ENCODE measurements at places on chromosomes 2 and 18.

- DNase-seq: no peak
These were observed 28.4 kb downstream of the OTX1 start for GRCh38 chr2:63078852-63079606.

DNA sequence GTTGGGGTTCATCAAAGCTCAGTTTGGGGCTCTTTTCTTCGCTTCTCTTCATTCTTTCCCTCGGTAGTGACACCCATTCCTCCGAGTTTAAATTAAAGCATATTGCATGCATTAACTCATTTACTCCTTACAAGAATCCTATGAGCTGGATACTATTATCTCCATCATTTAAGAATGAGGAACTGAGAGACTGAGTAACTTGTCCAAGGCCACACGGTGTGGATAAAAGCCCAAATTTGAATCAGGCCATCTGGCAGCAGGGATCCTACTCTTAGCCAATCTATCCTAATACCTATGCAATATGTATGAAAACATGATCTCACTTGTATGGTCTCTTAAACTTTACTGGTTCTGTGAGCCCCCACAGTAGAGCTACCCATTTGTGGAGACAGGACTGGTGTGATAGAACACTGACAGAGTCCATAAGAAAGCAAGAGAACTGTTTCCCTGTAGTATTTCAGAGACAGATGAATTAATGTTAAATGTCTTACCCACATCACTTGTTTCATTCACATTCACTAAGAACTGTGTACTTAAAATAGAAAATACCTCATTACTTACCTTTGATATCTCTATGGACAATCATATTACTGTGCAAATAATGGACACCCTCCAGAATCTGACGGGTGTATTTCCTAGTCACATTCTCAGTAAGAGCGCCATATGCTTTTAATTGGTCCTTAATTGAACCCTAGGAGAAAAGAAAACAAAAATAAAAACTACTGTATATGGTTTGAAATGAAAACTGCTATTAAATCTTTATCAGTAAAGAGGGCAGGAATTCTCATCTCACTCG, 20.4 kb upstream of the ERCC3 start:
- DNase-seq: no peak

DNA sequence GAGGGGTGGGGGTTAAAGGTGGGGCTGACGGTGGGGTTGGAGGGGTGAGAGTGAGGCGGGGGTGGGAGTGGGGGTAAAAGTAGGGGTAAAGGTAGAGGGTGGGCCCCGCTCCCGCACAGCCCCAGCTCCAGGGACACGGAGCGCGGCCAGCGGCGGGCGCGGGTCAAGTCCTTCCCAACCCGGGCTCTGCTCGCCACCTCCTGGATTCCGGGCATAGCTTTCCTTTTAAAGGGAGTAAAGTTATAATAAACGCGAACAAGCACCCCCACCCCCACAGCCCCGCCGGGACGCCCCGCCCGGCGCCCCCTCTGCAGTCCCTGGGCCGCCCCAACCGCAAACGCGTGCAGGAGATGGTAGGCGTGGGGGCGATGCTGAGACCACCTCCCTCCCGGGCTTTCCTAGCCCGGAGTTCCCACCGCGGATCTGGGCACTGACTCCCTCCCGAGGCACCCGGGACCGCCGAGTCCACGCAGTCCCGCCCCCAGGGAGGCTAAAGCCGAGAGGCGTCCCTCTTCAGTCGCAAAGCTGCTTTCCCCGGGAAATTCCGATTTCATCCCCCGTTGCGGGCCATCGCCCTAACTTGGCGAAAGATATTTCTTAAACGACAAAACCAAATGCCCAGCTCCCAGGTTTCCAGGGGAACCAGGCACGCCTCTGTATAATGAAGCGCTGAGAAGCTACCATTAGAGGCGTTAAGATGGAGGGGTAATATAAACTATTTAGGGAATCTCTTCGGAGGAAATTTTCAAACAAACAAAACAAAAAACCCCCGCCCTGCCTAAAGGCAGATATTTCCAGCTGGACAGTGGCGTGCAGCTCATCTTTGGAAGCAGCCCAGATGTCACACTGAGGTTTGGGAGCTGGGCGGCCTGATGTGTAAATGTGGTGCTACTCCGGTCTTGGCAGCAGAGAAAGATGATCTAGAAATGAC, at the start of gene LIMS2:
TSS of gene LIMS2 (minus strand) at position 200 of the 931 bp plus-strand sequence. CDS start 506 bp downstream, outside the sequence.
- DNase-seq: no peak

- no peak for DNase-seq
These were observed 194.0 kb upstream of the EPC2 start for GRCh38 chr2:148450531-148450930.

GRCh38 chr2:68237976-68238580, 14.3 kb downstream of the PPP3R1 start:
- no peak for DNase-seq

DNA sequence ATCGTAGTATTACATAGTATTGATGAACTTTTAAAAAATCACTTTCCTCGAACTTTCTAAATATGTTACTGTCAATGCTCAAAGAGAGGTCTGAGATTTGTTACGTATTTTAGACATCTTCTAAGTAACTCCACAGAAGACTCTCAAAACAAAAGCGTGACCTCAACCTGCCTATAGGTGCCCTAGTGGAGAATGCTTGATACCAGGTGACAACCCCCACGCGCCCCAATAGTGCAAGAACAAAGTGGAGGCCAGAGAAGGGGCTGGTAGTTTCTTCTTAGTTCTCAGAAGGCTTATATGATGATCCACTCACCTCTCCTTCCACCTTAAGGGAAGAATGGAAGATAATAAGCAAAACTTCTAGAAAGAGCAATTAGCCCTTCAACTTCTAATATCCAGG, 102.6 kb downstream of the ANKRD44 start:
- no peak for DNase-seq

DNA sequence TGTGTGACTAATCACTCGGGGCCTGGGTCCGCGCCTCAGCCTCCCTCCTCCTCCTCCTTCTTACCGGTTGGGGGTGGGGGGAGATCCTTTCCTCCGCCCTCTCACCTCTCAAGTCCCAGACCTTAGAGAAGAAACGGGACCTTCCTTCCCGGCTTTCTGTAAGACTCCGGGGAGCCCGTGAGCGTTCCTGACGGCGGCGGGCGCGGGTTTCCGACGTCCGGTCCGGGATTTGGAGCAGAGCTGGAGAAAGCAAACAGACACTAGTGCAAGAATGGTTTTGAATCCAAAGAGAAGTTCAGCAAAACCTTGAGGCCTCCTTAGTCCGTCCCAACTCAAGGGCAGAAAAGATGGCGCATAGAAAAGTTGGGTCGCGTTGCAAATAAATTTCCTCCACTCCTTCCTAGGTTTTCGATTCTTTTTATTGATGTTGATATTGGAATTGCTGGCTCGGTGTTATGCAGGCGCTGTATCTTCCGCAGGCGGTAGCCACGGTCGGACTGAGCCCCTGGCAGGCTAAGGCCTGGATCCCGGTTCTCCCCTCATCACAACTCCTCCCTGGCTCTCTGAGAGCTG, 2.0 kb downstream of the DLX1 start:
- no peak for DNase-seq

DNA sequence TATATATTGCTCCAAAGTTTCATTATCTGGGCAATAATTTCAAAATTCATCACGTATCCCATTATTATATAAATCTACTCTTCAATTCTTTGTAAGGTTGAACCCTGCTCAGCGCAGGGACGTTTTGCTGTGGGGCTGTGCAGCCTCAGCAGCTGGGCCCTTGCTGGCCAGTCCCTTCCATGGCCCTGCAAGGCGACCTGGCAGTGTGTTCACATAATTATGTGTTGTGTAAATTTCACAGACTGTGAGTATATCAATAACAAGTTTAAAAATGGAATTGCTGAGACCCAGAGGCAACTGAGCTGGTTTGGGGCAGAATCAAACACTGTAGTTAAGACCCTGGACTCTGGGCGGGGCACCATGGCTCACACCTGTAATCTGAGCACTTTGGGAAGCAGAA, 16.1 kb upstream of the MAL start:
- DNase-seq: no peak

DNA sequence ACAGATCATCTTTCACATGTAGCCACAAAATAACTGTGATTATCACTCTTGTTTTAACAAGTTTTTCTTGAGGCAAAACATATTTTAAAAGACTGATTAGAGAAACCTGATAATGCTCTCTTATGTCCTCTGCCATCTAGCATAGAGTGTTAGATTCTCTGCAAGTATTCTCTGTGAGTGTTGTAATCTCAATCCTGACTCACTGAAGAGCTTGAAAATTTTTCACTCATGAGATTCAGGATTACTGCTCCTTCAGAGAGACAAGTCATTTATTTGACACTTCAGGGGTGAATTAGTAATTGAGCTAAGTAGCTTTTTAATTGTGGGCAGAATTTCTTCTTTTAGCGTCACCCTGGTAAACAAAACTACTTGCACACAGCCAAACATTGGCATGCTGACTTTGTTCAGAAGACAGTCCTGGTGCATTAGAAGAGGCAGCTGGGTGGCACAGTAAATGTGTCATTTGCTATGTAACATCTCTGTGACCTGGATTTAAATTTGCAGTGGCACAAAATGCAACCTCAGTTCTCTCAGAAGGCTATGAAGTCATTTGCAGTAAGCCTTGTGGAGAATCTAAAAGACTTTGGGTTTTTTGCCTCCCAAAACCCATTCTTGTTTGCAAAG, 172.9 kb downstream of the LRP1B start:
- no peak for DNase-seq

DNA sequence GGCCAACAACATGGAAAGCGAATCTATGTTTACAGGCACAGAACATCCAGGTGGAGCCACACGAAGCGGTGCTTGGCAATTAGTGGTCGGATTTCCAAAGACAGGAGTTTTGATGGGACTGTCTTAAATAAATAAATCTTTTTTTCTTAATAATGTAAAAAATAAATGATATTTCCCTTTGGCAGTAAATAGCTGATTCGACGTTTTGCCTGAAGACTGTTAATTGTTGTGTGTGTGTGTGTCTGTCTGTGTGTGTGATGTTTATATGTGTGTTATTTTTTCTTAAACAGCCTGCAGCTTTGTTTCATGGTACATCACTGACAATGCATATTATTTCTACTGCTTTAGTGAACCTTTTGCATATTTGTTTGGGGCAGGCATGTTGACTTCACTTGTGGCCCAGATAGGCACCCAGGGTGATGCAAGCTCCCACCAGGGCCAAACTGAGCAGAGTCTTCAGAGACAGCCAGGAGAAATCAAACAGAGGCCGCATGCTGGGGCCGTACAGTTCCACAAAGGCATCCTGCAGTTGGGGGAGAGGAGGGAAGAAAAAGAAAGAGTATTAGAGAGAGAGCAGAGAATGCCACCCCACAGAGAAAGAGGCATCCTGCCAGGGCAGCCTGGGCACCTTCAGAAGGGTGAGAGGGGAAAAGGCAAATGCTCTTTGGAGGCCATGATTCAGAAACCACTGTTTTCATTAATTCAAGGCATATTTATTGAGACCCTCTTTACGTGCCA, 191.2 kb downstream of the BCL2 start:
- DNase-seq: no peak

DNA sequence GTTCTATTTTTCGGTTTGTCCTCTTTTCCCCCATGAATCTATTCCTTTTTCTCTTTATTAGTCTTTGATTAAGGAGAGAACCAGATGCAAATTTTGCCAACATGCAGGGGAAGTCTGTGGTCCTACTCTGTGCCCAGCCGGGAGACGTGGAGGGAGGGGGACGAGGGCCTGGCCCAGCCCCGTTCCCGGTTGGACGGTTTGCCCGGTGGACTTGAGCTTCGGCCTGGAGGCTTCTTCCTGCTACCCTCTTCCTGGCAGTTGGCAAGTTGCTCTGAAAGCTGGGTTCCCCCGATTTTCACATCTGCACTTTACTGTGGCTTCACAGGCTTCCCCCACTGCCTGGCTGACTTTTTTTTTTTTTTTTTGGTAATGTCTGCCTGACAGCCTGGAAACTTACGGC, 39.3 kb upstream of the GBX2 start:
- no peak for DNase-seq

DNA sequence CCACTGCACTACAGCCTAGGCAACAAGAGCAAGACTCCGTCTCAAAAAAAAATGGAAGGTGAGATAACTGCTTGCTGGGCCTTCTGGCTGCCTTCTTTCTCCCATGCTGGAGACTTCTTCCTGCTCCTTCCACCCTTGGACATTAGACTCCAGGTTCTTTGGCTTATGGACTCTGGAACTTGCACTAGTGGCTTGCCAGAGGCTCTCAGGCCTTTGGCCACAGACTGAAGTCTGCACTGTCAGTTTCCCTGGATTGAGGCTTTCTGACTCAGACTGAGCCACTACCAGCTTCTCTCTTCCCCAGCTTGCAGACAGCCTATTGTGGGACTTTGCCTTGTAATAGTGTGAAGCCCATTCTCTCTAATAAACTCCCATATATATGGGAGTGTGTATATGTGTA, 118.5 kb upstream of the SLC14A2 start:
- no peak for DNase-seq

GRCh38 chr2:80473796-80474195, 169.2 kb upstream of the LRRTM1 start:
- no peak for DNase-seq

DNA sequence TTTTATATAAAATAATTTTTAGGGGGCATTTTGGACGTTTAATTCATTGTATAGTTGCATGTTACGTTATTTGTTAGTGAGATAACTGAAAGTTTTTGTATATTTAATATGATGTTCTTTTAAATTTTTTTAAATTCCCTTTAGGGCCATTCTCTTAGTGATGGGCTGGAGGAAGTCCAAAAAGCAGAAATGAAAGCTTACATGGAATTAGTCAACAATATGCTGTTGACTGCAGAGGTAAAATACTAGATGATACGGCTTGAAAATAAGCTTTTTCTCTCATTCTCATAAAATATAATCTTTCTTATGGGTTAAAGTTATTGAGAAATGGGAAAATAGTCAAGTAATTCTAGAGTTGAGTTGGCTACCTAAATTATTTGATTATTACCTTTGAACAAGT, 58.9 kb downstream of the MTX2 start:
- no peak for DNase-seq

- DNase-seq: no peak
These were observed 10.9 kb downstream of the CPS1 start for GRCh38 chr2:210567279-210567678.

- DNase-seq: no peak
These were observed 3.8 kb downstream of the SP3 start for GRCh38 chr2:173961346-173961705.

DNA sequence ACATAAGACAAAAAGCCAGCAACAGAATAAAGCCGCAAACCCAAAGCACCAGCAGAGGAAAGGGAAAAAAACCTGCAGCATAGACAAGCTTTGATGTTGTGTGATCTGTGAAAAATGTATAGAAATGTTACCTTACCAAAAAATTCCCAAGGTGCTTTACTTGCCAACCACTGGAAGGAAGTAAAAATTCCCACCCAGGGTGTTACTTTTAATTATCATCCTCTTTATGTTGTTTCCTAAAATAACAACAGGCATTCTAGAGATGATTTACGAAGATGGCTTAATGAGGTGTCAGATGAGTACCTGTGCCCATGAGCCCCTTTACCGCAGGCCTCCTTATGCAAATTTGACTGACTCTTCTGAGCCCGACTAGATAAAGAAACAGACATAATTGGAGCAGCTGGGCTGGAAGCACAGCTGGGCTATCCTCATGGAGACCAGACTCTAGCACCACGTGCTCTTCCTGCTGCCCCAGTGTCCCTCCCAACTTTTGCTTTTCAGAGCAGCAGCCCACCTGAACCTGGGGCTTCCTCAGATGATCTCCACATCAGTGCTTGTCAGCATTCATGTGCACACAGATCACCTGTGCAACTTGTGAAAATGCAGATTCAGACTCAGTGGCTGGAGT, 41.5 kb downstream of the SRSF7 start:
- DNase-seq: no peak

GRCh38 chr2:208136716-208137094, 7.1 kb upstream of the CRYGC start:
- DNase-seq: no peak
